Right cardiac atrium (tissue), 5 donors: ENCODE measurements at places on chromosomes 6 and 20. TPM values are rescaled to one million over a fixed set of nuclear protein-coding genes. Genes with fewer than 3 reads are reported as not detected.

Gene OOEP
- total RNA-seq = 0.36 TPM

Gene LBP
- 1.9 TPM for total RNA-seq

DNA sequence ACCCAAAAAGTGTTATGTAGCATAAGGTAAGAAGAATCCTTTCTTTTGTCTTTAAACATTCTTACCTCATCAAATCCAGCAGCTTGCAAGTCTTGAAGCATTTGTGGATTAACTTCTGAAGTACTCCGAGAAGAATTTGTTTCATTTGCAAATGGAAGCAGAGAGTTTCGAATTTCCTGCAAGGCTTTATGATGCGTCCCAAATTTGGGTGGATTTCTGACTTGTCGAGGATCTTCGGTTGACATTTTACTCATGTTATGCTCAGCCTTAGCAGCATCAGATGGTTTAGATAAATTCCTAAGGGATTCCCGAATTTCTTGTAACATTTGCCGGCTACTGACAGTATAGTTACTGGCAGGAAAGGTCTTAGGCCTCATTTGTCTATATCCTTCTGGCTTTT lies 16.2 kb downstream of the LATS1 start:
- DNase-seq = no peak

DNA sequence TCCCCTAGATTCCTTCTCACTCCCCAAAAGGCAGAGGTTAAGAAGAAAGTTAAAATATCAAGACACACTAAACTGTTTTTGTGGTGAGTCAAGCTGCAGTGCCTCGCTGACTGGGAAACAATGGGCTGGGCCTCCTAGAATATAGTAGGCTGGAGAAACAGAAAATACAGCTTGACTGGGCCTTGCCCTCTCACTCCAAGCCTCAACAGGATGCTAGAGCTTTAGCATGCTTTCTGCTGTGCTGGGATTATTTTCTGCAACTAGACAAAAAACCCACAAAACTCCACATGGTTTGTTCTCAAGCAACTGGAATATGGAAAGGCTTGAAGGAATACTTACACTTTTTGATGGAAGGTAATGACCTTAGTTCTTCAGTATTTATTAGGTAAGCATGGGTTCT lies 27.9 kb downstream of the FOXO3 start:
- peak; percentile 57 for DNase-seq

DNA sequence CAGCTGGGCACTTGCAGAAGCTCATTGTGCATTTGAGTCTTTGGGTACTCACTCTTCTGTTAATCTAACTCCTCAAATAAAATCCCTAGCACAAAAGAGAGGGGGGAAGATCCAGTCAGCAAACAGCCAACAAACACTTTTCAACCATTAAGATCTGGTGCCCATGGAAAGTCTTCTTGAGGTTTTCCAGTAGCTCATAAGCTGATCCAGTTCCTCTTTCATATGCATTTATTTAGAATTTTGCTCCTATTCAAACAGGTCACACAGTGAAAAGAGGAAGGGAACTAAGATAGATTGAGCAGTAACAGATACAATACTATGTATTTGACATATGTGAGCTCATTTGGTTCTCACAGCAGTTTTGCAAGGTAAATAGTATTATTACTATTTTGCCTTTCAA lies 38.6 kb downstream of the HLA-DPB1 start:
- DNase-seq = no peak

GRCh38 chr20:13474467-13474866 lies 164.3 kb downstream of the TASP1 start:
- no peak for DNase-seq

Gene LPIN3
- 13.5 TPM for total RNA-seq

DNA sequence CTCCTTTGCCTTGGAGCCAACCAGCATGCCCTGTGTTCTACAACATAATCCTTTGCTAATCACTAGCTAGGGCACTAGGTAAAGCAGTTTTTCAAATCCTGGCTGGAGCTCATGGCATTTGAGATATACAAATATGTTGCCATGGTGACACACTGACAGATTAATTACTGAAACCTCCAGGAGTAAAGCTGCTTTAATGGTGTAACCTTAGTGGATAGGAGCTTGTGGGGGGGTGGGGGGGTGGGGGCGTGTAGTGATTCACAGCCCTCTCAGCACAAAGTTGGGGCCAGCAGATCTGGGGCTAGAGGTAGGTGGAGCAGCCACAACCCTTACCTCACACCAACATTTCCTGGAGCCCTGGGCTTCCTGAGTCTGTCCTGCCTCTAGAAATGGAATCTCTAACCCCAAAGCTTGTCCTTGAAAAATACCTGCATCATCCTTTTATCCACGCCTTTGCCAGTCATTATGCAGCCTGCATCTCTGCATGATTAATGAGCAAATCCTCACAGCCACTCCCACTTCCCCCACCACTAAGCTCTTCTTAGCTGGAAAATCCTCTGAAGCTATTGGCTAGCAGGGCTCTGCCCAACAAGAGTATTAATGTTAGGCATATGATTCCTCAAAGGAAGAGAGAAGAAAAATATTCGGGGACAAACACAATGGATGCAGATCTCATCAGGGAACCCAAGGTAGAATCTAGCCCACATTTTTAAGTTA lies 84.5 kb upstream of the PRND start:
- DNase-seq = no peak

DNA sequence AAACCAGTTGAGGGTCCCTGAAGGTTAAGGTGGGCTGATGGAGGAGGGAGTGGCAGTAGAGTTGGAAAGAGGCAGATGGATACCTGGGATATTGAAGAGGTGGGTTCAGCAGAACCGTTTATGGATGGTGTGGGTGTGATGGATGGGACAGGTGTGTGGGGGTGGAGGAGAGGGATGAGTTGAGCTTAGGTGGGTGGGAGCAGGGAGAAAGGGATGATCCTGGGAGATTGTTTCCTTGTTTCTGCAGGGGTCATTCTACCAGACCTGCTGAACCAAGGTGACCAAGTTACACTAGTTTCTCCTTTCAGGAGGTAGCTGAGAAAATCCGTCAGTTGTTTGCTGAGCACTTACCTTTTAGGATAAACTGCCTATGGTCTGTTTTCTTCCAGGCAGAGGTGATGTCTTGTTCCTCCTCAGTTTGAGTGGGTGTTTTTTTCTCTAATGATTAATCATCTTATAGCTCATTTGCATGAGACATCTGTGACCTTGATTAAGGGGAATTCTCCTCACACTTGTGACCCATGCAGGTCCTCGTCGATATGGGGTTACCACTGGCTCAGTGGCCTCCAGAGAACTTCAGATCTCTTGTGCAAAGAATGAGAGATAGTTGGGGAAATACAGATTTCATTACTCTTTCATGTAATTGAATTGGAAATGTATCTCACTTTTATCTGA lies 53.0 kb downstream of the FARS2 start:
- DNase-seq = no peak

- no peak for DNase-seq
These were observed 16.0 kb upstream of the TRIM38 start for GRCh38 chr6:25946631-25947030.

DNA sequence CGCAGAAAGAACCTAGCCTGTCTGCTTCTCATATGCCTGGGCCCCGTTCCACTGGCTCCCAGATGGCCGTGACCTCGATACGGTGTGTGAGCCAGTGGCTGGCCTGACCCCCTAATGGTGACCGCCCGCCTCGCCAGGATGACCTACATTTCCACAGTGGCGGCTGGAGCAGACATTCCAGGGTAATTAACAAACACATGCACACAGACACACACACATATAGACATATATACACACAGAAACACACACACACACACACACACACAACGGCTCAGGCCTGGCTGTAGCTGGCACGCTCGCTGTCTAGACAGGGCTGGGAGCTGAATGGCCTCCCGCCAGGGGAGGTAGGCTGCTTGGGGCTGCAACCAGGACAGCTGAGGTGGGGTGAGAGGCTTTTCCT lies 227.1 kb downstream of the ANKRD60 start:
- DNase-seq = peak; percentile 78

Gene RAB32
- 8.4 TPM for total RNA-seq

DNA sequence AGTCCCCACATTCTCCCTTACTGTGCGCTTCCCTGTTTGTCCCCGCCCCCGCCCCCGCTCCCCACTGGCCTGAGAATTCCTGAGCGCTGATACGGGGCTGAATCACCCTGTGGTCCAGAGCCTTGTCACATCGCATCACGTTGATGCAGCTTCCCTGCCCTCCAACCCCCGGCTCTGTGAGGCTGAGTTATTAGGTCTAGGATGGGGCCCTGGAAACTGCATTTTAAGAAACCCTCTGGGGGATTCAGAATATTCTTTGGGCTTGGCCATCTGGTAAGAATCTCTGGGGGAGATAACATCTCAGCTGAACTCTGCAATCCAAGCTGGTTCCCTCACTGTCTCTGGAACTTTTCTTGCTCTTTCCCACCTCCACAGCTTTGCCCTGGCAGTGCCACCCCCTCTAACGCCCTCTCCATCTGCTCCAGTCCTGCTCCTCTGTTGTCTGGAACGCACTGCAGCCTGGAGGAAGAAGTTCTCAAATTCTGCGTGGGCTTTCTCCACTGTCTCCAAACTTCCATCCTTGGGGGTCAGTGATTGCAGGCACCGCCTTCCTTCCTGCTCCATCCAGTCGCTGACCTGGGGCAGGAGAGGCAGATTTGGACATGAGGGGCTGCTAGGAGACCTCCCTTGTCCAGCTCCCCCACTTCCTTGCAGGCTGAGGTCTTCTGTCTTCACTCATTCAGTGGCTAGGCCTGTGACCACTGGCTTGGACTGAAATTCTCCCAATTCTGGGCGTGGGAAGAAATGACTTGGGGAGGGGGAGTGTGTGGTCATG lies 42.6 kb downstream of the KIAA1755 start:
- DNase-seq = peak; percentile 84

DNA sequence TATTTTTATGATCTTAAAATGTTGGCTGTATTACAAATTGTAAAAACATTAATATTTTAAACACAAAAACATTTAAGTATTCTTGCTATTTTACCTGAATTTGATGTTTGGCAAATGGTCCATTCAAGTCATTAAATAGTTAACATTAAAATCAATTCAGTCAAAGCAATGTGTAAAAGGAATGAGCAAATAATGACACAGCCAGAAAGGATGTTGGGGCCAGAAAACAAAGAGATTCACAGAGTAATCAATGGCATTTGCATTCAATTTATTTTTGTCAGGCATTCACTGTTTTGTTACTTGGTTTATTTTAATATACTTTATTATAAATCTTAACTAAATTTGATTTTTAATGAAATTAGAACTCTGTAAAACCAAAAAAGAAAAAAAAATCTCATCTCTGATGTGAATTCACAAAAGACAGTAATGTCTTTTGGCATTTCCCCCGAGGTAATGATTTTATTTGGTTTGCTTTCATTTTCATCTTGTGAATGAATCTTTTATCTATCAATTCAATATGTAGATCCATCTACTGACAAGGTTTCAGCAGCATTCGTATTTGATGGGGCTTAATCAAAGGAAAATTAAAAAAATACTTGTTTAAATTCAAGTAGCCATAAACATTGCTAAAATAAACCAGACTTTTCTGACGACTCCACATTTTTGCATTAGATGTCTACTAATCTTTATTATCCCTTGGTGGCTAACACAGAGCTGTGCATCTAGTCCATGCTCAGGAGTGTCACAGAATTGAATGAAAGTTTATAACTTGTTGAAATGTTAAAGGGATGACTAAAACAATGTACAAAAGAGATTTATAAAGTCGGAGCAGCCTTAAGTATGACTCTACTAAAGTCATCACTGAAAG lies 866.7 kb upstream of the GJE1 start:
- no peak for DNase-seq

GRCh38 chr6:145838305-145838704 lies 23.7 kb upstream of the FBXO30 start:
- no peak for DNase-seq

Gene CAPN11
- not detected for total RNA-seq

Gene NEU1
- 18.5 TPM for total RNA-seq

DNA sequence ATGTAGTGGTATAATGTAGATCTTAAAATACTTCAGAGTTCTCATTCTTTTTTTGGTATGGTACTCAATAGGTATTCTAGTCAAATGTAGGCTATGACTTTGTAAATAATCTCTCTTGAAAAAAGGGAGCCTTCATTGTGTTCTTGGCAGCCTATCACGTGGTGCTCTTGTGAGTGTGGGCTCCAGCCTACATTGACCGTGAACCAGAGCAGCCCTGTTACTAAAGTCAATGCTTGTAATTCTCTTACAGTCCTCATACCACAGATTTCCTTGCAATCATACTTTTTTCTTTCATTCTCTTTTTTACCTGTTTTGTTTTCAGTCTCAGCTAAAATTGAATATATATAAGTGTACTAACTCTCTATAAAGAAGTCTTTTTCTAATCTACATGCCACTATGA lies 31.1 kb downstream of the ARID1B start:
- no peak for DNase-seq

Gene PDE7B
- total RNA-seq = 8.3 TPM

DNA sequence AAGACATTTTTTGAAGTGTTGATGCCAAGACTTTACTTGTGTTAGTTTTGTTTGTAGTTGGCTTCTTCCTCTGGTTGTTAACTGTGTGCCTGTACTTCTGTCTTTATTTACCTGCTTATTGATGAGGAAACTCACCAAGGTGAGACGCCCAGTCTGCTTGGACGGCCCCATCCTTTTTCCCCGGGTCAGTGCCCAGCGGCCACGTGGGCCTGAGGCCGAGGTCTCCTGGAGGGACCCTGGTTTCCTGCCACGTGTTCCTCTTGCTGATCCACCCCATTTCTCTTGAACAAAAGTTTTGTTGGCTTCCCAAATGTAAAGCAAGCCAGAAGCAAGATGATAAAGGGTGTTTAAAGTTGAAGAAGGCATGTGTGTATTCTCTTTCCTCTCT lies 24.8 kb downstream of the DUSP22 start:
- DNase-seq = no peak

Gene HDGFL1
- total RNA-seq = not detected

Gene DNAJC5
- total RNA-seq = 50.4 TPM

Gene SUMO4
- total RNA-seq = 0.59 TPM

GRCh38 chr6:72946774-72947173 lies 278.5 kb downstream of the KHDC1L start:
- DNase-seq = no peak

Gene TMEM74B
- 4.7 TPM for total RNA-seq

DNA sequence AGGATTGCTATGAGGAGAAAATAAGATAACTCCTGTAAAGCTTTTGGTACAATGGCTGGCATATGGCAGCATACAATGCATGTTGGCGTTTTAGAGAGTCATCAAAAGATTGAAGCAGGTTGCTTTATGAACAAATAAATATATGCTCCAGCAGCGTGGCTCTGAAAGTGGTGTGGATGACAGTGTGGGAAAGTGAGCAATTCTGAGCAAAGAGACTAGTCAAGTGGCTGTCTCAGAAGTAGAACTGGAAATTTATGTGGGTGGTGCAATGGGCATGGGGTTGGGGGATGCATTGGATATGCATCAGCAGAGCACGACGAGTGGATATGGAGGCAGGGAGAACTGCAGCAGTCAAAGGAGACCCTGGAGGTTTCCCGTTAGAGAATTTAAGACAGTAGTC lies 66.2 kb upstream of the PHACTR2 start:
- no peak for DNase-seq

- DNase-seq = no peak
These were observed 243.8 kb downstream of the PLCB1 start for GRCh38 chr20:8375898-8376297.

- no peak for DNase-seq
These were observed 1.5 kb upstream of the SLC17A3 start for GRCh38 chr6:25875563-25875905.

GRCh38 chr6:135759831-135760230 lies 91.7 kb upstream of the PDE7B start:
- no peak for DNase-seq

Gene SLA2
- total RNA-seq = 0.70 TPM
